ENCODE measurements at places on chromosomes 7 and 10.

GRCh38 chr7:74299401-74299800 lies 10.2 kb downstream of the CLIP2 start:
- no peak for DNase-seq

DNA sequence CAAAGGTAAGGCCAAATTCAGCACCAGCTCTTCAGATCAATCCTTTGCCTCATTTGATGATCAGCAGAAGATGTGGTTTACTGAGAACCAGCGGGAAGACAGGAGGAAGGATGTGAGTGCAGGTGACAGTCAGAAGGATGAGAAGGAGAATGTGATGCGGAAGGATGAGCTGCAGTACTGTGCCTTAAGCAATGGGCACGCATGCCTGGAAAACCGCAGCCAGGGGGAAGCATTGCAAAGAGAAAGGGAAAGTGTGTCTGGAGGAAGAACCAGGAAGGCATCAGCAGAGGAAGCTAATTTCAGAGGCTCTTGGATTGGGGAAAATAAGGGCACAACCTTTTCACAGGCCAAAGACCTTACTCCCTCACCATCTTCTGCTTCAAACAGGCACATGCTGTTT lies 25.7 kb downstream of the C10orf71 start:
- no peak for DNase-seq

- no peak for DNase-seq
These were observed 69.4 kb upstream of the INPP5A start for GRCh38 chr10:132468216-132468615.

GRCh38 chr10:44682507-44682906 lies 228.6 kb upstream of the TMEM72 start:
- DNase-seq, result no peak

DNA sequence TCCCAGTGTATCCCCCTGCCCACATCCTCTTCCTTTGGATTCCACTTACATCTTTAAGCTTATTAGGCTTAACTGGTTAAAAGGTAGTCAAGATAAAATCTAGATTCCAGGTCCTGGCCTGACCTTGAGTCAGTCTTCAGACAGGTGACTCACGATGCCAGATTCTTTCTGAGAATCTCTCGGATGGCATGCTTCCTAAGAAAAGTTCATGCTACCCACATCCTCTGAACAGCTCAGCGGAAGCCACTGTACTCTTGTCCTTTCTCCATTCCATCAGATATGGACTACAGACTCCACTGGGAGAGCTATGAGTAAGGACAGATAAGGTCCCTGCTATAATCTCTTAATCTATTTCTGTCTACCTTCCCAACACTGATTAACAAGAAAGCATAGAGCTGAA lies 43.4 kb downstream of the DNMBP start:
- DNase-seq, result no peak

DNA sequence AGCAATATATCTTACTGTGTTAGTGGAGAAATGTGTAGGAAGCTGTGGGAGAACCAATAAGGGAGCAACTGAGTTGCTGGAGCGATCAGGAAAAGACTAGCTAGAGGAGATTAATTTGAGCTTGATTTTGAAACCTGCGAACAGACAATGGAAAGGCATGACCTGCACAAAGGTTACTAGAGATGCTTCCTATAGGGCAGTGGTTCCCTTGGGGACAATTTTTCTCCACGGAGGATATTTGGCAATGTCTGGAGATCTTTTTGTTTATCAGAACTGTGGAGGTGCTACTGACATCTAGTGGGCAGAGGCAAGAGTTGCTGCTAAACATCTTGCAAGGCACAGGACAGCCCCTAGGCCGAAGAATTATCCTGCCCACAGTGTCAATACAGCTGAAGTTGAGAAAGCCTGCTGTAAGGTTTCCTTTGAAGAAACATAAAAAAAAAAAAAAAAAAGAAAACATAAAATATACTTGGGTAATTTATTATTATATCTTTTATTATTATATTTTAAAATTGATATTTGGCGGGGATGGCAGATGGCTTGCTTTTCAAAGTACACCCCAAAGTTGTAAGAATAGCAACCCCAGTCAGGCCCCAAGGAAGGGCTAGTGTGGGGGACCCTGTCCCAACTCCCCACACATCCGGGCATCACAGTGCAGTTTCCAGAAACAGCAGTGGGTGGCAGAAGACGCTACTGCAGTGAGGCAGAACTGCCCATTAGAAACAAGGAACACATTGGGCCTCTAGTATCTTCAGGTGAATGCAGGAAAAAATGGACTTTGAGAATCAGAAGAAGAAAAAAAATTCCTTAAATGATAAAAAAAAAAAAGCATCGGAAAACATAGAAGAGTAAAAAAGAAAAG lies 481.6 kb downstream of the SH2D4B start:
- no peak for DNase-seq

GRCh38 chr7:41047789-41048191 lies 655.1 kb downstream of the INHBA start:
- DNase-seq, result no peak

GRCh38 chr10:57628592-57629284 lies 639.0 kb downstream of the IPMK start:
- no peak for DNase-seq

- DNase-seq, result no peak
These were observed 54.9 kb upstream of the ABCB5 start for GRCh38 chr7:20560325-20561180.

- DNase-seq, result no peak
These were observed 378.8 kb upstream of the PODXL start for GRCh38 chr7:131935180-131935579.

GRCh38 chr10:102962951-102963755 lies 45.1 kb downstream of the CNNM2 start:
- no peak for DNase-seq

GRCh38 chr10:10456856-10457255 lies 560.8 kb upstream of the CELF2 start:
- no peak for DNase-seq

DNA sequence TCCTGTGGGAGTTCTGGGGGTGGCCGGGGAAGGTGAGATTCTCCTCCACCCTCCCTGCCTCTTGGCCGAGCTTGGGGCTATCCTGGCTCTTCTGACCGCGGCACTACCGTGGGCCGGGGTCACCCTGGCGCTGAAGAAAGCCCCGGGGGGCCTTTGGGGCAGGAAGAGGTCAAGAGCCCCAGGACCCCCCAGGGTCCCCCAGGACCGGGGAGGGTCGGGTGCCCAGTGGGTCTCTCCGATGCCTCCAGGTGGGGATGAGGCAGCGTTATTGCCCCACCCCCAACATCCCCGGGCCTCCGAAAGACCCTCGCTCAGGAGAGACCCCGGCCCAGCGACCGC lies 439 bp upstream of the KNDC1 start:
- no peak for DNase-seq

DNA sequence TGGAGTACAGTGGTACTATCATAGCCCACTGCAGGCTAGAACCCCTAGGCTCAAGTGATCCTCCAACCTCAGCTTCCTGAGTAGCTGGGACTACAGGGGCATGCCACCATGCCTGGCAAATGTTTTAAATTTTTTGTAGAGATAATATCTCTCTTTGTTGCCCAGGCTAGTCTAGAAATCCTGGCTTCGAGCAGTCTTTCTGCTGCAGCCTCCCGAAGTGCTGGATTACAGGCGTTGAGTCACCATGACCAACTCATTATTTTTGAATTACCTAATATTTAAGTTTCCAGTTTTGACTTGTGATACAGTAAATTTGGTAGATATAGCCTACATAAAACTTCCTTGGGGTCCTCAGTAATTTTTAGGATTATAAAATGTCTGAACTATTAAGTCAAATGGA lies 74.1 kb downstream of the RUNDC3B start:
- no peak for DNase-seq

DNA sequence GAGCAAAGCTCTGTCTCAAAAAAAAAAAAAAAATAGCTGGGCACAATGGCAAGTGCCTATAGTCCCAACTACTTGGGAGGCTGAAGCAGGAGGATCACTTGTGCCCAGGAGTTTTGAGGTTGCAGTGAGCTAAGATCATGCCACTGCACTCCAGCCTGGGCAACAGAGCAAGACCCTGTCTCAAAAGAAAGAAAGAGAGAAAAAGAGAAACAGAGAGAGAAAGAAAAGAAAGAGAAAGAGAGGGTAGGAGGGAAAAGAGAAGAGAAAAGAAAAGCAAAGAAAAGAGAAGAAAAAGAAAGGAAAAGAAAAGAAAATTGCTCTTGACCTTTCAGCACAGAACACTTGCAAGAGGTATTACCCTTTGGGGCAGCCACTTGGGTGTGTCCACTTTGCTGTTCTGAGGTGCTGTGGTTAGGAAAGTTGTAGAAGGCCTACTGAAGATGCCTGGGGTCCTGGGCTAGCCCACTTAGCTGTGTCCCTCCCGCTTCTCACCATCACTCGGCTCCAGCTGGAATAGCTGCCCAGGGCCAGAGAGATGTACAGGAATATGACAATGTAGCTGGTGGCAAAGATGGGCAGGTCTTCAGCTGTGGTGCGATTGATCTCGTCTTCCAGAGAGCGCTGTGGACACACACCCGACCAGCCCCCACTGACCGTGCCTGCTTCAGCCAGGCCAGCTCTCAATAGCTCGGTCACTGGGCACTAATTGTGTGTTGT lies 5.6 kb downstream of the NPC1L1 start:
- DNase-seq, result no peak

DNA sequence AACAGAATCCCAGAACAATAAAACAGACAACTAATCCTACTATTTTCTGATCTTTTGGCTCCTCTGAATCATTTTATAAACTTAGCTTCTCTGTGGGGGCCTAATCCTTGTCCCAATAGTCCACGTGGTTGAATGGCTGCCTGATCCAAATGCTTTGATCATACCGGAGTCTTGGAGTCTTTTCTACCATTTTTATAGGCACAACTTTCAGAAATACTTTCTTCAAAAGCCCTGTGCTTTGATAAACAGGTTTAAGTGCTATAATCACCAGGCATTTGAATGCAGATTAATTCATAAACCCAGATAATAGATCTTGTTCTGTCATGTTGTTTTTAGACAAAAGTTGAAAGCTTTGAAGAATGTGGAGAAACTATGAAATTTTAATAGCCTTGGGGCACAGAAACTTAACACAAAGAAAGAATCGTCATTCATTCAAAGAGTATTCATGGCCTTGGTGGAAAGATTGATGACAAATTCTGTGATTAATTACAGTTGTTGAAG lies 163.7 kb downstream of the AHR start:
- DNase-seq, result no peak

- DNase-seq, result no peak
These were observed 13.5 kb downstream of the LRRC20 start for GRCh38 chr10:70368774-70369482.

- no peak for DNase-seq
These were observed 653.6 kb downstream of the REEP3 start for GRCh38 chr10:64174666-64175255.

- no peak for DNase-seq
These were observed 100.7 kb downstream of the ST8SIA6 start for GRCh38 chr10:17353568-17354300.

GRCh38 chr7:138204285-138204981 lies 128.2 kb downstream of the AKR1D1 start:
- no peak for DNase-seq

DNA sequence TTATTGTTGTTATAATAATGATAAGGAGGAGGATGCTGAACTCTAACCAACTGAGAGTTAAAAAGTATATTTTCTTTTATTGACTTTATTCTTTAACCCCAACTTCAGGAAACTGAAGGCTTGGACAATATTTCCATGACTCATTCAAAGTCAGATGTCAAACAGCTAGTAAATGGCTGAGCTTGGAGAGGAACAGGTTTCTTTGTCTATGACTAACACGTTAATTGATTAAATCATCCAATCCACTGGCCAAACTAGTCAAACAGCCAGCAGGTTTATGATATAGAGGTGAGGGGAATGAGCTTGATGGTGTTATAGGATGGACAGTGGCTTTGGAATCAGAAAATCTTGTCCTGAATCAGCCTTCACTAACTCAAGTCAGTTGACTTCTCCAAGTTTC lies 119.1 kb upstream of the WDR11 start:
- DNase-seq, result no peak

- DNase-seq, result no peak
These were observed 48.5 kb upstream of the OSBPL3 start for GRCh38 chr7:25028370-25029021.

DNA sequence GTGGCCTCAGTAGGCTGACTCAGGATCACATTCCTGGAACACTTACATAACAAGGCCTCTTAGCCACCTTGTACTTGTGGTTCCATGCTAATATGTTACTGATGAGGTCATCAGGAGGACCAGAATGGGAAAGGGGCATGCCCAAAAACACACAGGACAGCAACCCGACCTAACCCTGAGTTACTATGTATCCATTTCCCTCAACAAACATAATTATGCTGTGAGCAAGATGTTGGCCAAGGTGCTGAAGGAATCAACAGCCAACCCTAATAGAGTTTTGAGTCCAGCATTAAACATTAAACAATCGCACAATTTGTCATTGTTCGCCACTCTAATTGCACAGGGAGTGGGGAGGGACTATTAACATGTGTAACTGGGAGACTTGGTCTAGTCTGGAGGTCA lies 129.4 kb downstream of the PLPP4 start:
- DNase-seq, result no peak

- DNase-seq, result no peak
These were observed 27.1 kb upstream of the TNRC18 start for GRCh38 chr7:5450549-5451327.

- no peak for DNase-seq
These were observed 34.0 kb downstream of the DUSP5 start for GRCh38 chr10:110531687-110532086.

GRCh38 chr10:44193567-44194220 lies 191.2 kb downstream of the CXCL12 start:
- DNase-seq, result no peak

DNA sequence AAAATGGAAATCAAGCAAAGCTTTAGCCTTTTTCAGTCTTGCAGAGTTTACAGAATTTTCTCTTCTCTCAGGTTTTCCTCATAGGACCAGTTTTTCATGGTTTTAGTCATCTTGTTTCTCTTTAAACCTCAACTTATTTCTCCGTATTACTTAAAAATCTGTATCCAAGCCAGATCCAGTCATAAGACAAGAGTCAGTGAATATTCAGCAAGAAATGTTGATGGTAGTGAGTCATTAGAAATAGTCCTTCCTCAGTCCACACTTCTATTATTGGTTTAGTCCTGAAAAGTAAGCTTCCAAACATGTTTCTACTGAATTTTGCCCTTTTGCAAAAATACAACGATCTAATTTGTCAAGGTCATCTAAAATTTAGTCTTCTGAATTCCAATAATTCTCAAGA lies 107.0 kb downstream of the VIM start:
- no peak for DNase-seq

GRCh38 chr10:84763965-84764364 lies 435.6 kb downstream of the CCSER2 start:
- DNase-seq, result no peak

DNA sequence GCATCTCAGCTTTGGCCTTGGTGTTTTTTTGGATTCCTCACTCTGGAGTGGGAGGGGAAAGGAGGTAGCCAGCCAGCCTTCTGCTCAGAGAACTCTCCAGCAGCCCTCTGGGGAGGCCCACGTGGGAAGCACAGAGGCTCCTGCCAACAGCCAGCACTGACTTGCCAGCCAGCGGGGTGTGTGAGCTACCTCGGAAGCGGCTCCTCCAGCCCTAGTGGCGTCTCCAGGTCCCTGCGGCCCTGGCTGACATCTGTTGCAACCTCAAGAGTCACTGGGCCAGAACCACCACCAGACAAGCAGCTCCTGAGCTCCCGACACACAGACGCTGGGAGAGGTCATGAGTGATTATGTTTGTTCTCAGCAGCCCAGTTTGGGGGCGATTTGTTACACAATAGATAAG lies 180.2 kb upstream of the FZD8 start:
- no peak for DNase-seq

- DNase-seq, result no peak
These were observed 72.5 kb downstream of the C10orf90 start for GRCh38 chr10:126598009-126598408.

- DNase-seq, result no peak
These were observed 19.7 kb downstream of the MXI1 start for GRCh38 chr10:110226926-110227641.

GRCh38 chr10:83959328-83959727 lies 180.0 kb upstream of the GHITM start:
- no peak for DNase-seq
